ENCODE measurements at places on chromosomes 4 and X.

DNA sequence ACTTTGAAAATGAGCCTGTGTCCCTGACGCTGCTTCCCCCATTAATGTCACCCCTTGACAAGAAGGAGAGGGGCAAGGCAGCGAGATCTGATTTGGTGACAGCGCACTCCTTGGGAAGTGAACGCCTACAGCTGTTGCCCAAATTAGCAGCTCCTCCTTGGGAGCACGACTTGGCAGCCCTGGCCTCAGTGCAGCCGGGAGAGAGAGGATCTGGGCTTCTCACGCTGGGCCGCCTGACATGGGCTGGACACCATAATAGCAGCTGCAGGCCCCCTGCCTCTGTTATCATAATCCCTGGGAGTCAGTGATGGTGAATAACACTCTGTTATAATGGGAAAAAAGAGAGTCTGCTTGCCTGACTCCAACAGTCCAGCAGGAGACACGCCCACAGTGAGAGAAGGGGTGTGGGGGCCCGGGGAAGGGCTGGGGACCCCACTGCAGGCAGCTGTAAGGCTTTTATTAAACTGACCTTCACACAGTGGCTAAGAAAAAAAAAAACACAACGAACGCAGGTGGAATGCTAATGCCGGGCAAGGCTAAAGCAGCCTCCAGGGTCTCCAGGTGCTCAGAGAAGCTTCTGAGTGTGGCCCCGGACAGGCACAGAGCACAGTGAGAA lies 73.3 kb downstream of the PSAPL1 start:
- peak; percentile 26 for DNase-seq

- DNase-seq, result no peak
These were observed 137.4 kb downstream of the CEP135 start for GRCh38 chr4:56086073-56086541.

DNA sequence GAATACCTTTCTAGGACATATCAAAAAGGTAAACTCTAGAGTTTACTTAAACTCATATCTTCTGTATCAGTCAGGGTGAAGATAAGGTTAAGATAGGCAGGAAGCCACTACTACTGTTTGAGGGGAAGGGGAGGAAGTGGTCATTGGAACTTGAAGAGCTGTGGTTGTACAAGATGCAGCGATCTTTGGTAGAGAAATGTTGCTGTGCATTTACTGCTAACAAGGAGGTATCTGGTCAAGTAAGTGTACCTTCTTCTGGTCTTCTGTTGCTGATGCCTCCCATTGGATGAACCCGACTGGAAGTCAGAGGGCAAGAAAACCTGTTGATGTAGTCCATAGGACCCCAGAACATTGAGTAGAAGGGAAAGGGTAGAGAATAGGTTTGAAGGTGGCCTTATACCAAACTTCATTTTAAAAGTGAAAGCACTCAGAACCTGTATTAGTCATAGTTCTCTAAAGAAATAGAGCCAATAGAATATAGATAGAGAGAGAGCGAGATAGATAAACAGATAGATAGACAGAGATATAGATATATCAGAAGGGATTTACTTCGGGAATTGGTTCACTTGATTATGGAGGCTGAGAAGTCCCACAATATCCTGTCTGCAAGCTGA lies 47.9 kb upstream of the TSPAN5 start:
- no peak for DNase-seq

DNA sequence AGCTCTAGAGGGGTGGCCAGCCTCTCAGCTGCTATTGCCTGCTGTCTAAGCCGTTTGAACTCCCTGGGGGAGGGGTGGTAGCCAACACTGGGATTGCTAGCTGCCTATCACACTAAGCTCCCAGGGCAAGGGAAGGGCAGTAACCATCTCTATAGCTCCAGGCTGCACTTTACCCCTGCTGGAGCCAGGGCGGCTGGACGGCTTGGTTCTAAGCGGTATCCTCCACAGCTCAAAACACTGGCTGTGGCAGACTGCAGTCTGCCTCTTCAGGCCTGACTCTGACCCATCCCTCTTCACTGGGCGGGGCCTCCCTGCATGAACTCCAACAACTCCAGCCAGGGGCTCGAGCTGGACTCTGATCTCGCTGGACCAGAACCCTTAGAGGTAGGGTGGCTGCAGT lies 55.3 kb upstream of the GNRHR start:
- DNase-seq, result no peak

DNA sequence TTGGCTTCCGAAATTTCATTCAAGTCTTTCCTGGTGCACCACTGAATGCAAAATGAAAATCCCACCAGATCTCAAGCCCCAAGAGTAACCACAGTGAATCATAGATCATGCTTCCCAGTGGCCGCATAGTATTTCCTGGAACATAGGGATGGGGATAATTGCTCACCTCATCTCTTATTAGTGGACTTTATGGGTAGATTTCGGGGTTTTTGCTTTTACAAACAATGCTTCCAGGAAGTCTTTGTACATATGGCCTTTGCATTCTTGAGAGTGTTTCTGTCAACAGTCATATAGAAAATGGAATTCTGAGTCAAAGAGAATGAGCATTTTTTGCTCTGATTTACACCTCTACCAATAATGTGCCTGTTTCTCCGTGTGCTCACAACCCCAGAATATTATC lies 53.4 kb downstream of the PPEF2 start:
- no peak for DNase-seq

DNA sequence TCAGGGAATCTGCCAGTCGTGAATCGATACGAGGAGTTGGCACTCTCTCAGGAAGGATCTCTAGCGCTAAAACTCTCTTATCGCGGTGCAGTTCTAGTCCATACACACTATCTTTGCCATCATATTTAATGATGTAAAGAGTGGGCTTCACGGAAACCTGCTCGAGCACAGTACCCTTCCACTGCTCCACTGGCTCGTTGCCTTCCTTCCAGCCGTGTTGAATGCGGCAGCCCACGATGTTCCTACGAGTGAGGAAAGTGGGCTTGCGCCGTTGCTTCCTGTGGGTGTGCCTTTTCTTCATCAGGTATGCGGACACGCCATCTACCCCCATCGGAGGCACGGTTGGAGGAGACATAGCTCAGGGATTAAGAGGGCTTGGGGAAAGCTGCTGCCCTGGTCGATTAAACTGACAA lies 661 bp downstream of the SPIN4 start:
- peak; percentile 14 for DNase-seq
